ENCODE measurements at places on chromosomes 12 and 14.
A peak's percentile ranks its signal among the peaks of the same experiment; 100 is the strongest.

GRCh38 chr12:44286821-44287505 lies 451.1 kb downstream of the TMEM117 start:
- DNase-seq, result no peak

DNA sequence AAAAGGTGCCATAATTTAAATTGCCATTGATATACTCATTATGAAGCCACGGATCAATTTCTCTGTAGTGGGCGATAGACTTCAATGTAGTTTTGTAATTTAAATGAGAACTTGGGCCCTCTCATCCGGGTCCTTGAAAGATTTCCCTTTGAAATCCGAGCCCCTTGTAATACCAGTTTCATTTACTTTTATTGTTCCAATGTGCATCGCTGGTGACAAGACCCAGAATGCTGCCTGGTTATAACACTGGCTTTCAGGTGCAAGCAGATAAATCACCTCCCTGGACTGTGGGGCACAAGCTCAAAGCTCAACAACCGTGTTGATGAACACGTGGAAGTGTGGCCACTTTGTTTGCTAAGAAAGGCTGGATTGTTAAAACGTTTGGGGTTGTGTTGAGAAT lies 68.9 kb upstream of the FZD10 start:
- DNase-seq, result no peak

DNA sequence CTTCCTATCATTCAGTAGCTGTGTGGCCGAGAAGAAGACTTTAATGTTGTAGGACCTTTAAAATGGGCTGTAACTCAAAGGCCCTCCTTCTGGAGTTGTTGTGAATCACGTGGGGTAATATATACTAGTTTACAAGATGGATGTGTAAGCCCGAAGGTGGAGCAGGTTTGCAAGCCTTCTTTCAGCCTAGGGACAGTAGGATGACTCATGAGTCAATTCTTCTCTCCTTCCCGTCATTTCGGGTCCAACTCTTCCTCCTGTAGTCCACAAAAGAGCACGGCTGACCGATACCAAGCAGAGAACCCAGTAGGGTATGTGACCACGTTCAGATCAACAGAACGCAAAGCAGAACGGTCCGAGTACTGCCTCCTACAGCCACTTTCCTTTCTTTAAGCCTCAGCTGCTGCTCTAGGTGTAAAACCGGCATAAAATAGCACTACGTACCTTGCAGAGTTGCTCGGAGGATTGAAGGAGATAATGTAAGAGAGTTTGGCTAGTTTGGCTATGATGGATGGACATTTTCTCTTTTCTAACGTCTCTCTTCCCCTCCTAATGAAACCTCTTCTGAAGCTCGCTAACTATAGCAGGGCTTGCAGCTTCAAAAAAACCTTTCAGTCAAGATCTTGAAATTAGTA lies 1.3 kb upstream of the RASSF3 start:
- peak; percentile 29 for DNase-seq

GRCh38 chr14:76829013-76829365 lies 2.8 kb downstream of the LRRC74A start:
- no peak for DNase-seq

- DNase-seq, result no peak
Measured at GRCh38 chr14:64202716-64203115, 91.5 kb downstream of the ESR2 start.

GRCh38 chr14:66649498-66649897 lies 141.6 kb downstream of the GPHN start:
- DNase-seq, result no peak

GRCh38 chr14:59282378-59282765 lies 93.9 kb downstream of the DAAM1 start:
- DNase-seq, result no peak

GRCh38 chr14:100825713-100826331 lies at the start of gene MEG3:
TSS of gene MEG3 (plus strand) at chr14:100826118.
- no peak for DNase-seq

- no peak for DNase-seq
Measured at GRCh38 chr12:11577658-11578260, 71.7 kb upstream of the ETV6 start.

GRCh38 chr14:64612021-64612380 lies 62.2 kb downstream of the PPP1R36 start:
- DNase-seq, result no peak

DNA sequence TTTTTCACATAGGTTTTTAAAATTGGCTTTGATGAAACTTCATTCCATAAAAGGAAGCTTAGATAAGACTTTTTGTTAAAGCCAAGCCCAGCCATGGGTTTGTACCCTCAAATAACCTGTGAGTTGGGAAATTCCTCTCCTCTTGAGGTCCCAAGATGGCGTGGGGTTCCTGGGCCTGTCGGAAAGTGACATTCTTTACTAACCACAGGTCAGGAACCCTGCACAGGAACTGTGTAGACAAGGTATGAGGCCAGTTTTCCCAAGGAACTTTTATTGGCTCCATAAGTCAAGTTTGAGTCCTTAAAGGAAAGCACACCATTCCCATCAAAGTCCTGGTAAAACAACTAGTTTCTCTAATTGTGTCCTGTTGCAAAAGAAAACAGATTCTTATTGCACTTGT lies 65.0 kb upstream of the AMN start:
- DNase-seq, result no peak

DNA sequence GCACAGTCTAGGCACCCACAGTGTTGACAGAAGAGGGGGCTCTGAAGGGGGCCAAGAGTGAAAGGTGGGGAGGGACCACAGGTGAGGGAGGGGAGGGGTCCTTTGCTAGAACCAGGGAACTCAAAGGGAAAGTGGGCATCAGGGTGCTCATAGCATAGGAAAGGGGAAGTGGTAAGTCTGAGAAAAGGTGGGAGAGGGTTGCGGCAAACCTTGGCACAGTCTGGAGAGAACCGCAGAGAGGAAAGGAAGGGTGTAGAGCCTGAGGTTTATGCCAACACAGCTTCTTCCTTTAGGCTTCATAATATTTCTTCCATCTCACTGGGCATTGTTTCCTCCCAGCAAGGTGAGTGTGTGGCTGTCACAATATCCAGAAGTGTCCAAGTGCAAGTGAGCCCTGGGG lies 11.5 kb upstream of the PLEK2 start:
- DNase-seq, result no peak

DNA sequence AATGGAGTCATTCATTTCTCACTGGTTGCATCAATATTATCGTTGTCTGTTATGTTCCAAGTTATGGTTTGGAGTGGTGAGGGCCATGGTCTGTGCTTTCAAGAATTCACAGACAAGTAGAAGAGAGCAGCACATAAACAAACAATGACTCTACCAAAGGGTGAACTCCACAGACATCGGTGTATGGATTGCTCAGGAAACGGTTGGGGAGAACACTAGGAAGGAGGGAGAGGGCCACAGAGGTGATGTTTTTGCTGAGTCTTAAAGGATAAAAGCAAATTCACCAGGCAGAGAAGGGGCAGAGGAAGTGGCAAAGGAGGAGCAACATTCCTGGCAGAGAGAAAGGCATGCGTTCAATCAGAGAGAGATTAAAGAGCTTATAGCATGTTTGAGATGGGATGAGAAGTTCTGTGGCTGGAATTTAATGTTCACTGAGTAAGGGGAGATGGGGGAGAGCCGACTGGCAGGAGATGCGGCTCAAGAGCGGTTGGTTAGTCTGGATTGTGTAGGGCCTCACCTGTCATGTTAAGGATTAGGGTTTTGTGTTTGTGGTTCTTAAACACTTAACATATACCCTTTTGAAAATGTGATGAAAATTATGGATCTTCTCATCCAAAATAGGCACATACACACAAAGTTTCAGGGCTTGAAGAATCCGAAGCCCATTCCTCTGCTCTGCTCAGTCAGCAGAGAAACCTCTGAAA lies 42.3 kb upstream of the FRMD6 start:
- DNase-seq, result no peak

DNA sequence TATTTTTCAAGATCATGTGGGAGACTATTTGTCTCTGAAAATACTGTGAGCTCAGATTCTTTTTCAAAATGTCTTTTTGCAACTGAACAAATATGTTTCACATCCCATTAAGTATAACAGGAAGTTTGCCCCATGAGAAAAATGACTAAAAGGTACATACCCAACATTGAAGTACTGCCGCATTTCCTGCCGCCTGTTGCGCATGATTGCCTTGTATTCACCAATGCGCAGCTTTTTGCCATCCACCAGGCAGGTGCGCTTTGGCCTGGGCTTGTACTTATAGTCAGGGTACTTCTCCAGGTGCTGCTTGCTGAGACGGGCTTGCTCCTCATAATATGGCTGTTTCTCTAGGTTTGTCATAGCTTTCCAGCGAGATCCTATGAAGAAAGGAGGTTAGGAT lies 413.2 kb downstream of the SOX5 start:
- DNase-seq, result peak; percentile 17

DNA sequence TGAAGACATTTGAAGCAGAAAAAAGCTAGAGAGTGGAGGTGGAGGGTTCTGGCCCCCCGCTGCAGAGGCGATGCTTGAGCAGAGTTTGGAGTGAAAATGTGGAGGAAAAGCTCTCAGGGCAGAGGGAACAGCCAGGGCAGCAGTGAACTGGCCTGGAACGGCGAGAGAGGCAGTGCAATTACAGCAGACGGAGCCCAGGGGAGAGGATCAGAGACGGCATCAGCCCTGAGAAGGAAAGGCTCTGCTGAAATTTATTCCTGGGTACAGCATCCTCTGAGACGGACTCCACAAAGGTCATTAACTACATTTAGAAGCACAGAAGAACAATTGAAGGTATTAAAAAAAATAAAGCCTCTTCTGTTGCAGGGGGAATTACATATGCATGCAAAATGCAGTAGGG lies 14.2 kb downstream of the STON2 start:
- DNase-seq, result no peak

DNA sequence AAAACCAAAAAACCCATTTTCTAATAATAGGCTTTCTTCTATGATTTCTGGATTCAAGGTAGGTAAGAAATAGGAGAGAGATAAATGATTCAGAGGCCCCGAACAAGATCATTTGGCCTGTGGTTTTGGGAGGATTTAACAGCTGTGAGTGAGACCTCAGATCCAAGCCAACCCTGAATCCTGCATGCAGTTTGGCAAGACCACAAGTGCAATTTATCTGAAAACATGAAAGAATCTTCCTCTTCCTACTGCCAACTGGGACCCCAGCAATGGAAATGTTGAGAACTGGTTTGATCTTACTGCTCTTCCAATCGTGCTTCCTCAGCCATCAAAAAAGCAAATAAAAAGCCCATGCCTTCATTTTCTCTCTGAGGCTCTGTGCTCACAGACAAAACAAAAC lies 519.7 kb upstream of the TBX3 start:
- no peak for DNase-seq
